ENCODE measurements at places on chromosomes 4 and X. TPM values are rescaled to one million over a fixed set of nuclear protein-coding genes. Genes with fewer than 3 reads are reported as not detected.

The SULT1B1 gene
- total RNA-seq, result 0.13 TPM

The TRAM1L1 gene
- 0.26 TPM for total RNA-seq

The CTAG2 gene
- total RNA-seq, result not detected

The CHRDL1 gene
- total RNA-seq, result not detected

The NXF2B gene
- not detected for total RNA-seq

The BEX5 gene
- total RNA-seq, result 1.3 TPM

The ADH7 gene
- 31.2 TPM for total RNA-seq

All from bronchial epithelial cell (primary cell).